ENCODE measurements at places on chromosomes 5 and 9.

GRCh38 chr5:35003018-35003957, 44.5 kb downstream of the AGXT2 start:
- peak; percentile 79 for DNase-seq

DNA sequence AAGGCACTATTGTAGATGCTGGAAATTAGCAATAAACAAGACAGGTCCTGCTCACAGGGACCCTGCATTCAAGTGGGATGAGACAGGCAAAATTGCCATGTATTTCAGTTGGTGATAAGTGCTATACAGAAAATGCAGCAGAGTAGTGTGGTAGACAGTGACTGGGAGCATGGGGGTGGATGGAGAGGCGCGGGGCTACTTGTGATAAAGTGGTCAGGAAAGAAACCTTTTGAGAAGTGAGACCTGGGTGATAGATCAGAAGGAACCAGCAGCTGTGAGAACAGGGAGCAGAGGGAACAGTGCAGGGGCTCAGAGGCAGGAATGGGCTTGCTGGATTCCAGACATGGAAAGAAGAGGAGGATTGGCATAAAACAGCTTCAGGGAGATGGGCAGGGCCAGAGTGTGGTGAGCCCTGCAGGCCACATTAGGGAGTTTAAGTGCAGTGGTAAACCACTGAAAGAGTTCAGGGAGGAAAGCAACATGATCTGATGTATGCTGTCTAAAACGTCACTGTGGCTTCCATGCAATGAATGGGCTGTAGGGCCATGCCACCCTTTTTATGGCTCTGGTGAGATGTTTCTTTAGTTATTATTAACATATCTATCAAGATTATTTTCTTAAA, 7.3 kb downstream of the CRHBP start:
- DNase-seq = peak; percentile 41

- DNase-seq = no peak
Observed at GRCh38 chr5:118946138-118946800, 42.1 kb downstream of the DTWD2 start.

GRCh38 chr5:150960791-150961396, 56.1 kb upstream of the ZNF300 start:
- no peak for DNase-seq
